ENCODE measurements at places on chromosomes 7 and 10.

DNA sequence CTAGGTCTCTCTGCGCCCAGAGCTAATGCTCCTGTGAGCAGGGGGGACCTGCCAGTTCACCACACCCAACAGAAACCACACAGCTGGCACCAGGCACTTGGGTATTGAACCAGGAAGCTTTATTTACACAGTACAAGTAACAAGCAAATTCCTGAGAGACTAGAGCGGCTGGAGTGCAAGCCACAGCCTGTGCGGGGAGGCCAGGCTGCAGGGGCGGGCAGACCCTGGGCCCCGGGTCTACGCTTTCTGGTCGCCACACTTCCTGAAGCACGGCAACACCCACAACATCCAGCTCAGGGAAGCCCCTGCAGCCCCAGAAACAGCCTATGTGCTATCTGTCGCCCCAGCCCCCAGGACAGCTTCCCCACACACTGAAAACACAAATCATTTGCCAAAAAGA is 125.0 kb downstream of the FAM53B start:
- DNase-seq = no peak

DNA sequence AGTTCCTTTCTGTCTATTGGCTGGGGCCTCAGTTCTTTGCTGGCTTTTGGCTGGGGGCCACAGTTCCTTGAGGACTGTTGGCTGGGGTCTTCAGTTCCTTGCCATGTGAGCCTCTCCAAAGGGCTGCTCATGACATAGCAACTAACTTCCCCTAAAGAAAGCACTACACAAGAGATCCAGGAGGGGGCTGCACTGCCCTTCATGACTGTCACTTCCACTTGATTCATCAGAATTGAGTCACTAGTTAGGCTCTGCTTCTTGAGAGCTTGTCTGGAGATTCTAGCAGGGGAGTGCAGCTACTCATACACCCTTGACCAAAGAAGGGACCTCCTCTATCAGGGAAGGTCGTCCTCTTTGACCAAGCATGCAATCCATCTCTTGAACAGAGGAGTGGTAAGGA is 38.0 kb upstream of the MKX start:
- no peak for DNase-seq

DNA sequence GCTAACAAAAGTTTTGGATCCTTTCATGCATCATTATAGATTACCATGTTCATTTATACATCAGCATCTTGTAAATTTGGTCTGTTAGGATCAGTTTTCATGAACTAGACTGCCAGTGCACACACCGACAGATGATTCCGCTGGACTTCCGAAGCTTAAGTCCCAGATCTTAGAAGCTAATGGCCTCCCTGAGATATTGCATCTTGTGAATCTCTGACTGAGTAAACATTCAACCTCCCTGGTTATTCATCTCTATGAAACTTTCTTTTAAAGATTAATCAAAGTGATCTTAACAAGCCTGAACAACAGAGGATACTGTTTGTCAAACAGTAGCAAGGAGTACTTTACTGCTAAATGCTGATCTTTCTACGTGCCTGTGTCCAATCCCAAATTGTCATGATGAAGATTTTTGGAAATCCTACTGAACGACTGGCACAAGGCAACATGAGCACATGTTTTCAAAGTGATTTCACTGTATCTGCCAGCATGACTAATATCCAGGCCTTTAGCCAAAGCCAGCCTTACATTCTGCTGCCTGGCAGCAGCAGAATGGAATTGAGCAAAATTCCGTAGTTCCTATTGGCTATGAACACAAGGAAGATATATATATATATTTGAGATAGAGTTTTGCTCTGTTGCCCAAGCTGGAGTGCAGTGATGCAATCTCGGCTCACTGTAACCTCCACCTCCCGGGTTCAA is 91.3 kb upstream of the ANK3 start:
- DNase-seq = no peak

GRCh38 chr7:150345012-150345411 is 3.6 kb upstream of the RARRES2 start:
- no peak for DNase-seq

DNA sequence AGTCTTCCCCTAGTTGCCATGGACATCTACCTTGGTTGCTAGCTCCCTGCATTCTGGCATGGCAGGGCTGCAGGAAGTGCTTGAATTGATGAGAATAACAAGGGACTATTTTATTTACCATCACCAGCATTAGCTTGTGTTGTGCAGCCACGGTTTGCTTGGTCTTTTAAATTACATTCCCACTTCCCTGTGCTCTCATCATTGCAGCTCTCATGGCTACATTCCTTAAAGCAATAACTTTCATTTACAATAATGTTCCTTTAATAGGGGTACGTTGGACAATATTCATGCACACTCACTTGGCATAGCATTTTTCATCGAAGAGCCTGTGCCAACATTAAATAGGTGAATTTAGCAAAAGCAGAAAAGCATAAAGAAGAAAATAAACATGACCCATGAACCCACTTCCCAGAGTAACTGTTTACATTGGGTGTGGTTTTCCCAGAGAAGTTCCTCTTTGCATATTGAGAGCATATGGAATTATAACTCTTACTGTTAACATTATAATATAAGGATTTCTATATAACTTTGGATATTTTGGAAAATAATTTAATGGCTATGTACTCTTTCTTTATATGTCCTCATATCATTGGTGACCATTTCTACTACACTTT is 113.2 kb upstream of the VWC2 start:
- DNase-seq = no peak

DNA sequence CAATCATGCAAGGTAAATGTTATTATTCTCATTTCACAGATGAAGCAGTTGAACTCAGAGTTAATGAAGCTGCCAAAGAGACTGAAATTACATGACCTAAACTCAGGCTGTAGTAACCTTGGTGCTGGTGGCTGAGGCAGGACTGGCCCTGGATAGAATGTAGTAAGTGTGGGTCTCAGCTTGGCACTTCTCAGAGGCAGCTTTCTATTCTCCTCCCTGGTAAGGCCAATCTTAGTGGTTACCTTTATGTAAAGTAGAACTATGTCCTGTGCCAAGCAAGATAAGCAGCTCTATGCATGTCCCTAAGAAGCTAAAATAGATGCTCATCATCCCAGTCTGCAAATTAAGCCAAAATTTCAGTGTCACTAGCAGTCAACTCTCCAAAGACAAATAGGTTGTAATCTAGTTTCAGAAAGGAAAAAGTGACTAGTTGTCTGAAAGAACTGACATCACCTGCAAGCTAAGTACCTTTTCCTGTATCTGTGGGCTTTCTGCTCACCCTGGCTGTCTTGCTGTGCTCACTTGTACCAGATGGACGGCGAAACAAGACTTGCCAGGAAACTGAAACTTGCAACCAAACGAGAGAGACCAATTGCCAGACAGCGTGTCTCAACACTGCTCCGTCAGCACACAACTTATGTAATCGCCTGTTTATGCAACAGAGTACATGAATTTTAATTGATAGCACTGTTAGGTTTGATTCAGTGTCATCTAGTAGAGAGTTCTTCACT is 43.7 kb downstream of the CH25H start:
- no peak for DNase-seq

- peak; percentile 80 for DNase-seq
Measured at GRCh38 chr7:2864999-2865670, 21.0 kb upstream of the GNA12 start.

DNA sequence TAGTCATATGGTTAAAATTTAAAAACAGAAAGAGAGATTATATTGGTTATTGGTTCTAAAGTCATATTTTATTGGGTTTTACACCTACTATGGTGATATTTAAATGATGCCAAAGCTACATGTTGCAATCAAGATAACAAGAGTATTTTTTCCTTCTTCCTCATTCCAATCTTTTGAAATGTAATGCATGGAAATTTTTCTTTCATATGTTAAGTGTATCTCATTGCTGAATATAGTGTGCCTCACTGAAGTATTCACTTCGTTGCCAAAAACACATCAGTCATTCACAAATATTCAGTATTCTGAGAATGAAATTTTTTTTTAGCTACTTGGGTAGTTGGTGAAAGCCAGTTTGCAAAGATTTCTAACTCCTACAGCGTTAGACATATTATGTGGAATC is 19.5 kb downstream of the HDAC9 start:
- DNase-seq = no peak

DNA sequence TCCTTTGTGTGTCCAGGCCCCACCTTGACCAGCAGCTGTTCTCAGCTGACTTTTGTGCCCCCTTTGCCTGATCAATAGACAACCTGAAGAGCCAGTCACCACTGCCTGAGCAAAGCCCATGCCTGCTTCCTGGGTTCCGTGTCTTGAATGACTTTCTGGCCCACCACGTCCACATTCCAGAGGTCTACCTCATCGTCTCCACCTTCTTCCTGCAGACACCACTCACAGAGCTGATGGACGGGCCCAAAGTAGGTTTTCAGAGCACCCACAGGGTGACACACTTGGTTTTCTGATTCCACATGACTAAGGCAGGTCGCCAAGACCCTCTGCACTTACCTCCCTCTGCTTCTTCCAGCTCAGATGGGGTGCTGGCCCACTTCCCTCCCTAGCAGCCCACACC is 126.8 kb downstream of the WDFY4 start:
- DNase-seq = no peak

DNA sequence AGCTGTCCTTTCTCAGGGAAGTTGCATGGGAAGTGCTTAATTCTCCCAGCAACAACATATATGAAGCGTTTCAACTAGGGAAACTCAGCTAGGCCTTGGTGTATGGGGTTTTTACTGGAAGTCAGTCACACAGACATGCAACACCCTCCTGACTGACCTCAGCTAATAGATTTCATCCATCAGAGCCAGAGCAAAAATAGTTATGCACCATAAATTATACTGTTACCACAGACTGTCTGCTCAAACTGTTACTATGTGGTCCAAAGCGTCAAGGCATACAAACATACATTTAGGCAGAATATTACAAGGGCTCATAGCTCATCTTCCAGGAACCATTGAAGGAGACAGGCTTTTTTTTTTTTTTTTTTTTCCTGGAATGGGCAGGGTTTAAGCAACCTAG is 417.9 kb downstream of the ANKRD7 start:
- no peak for DNase-seq

- DNase-seq = no peak
Measured at GRCh38 chr10:102157224-102157623, 5.0 kb downstream of the NOLC1 start.

Data from glutamatergic neuron (in vitro differentiated cells).